ENCODE measurements at places on chromosomes 16 and 17. TPM values are rescaled to one million over a fixed set of nuclear protein-coding genes. Genes with fewer than 3 reads are reported as not detected.

Gene NEUROD2
- total RNA-seq: 0.05 TPM

Gene CES1
- 9.8 TPM for total RNA-seq

Gene HBA1
- not detected for total RNA-seq

Gene CHCT1
- not detected for total RNA-seq

Gene FTO
- total RNA-seq: 39.1 TPM

Gene SSTR5
- not detected for total RNA-seq

GRCh38 chr17:76278952-76279741 is 14.0 kb downstream of the UBALD2 start:
- peak; percentile 91 for DNase-seq

DNA sequence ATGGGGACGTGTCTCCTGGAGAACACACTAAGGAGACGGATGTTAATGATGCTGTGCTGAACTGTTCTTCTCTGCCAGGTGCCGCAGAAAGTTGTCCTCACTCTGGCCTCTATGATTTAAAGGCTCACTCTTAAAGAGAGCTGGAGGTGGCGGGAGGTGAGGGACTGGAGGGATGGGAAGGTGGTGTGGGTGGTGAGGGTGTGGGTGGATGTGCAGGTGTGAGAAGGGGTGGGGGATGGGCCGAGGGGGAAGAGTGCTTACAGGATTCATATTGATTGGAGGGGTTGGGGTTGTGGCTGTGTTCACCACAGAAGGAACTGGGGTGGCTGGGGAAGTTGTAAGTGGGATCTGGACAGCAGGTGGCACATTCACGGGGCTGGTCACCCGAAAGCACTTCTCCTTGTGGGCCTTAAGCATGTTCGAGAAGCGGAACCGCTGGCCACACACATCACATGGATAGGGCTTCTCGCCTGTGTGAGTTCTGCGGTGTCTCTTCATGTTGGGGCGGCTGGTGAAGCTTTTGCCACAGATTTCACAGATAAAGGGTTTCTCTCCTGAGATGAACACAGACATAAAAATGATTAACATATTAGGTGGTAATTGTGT is 63.6 kb downstream of the ZNF652 start:
- DNase-seq: peak; percentile 10

DNA sequence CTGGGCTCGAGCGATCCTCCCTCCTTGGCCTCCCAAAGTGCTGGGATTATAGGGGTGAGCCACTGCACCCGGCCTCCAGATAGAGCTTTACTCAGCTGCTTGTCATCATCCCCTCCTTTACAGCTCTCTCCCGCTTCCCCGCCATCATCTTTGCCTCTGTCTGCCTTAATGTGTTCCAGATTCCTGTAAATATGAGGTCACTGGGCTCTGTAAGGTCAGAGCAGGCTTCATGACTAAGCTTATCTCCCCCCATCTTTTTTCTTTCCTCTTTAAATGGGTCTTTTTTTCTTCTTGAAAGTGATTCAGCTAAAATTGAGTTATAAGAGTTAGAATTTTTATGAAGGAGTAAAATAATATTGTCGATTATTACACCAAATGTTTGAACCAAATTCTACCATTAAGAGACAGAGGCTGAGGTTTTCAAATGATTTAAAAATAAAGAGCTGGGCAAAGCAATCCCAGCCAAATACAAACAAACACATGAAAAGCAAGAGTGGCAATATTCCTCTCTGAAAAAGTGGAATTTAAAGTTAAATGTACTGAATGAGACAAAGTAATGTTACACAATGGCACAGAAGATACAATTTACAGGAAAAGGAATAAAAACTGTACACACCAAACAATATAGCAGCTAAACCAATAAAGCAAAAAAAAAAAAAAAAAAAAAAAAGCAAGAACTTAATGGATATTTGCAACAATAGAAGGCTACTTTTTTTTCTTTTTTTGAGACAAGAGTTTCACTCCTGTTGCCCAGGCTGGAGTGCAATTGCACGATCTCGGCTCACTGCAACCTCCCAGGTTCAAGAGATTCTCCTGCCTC is 62.1 kb downstream of the CRISPLD2 start:
- no peak for DNase-seq

DNA sequence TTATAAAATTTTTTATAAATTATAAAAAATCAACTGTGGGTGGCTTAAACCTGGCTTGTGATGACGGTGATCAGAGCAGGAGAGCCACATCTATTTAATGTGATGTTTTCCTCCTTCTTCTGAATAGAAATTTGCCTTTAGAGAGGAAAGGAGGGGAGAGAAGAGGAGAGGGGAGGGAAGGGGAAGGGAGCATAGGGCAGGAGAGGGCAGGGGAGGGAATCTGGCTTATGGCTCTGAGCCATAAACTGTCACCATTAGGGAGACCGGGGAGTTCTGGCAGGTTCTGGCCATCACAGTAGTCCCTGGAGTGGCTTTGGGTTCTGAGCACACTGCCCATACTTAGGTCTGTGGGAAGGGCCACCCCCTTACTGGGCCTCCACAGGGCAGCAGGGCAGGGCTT is 167.8 kb downstream of the ENGASE start:
- DNase-seq: no peak

DNA sequence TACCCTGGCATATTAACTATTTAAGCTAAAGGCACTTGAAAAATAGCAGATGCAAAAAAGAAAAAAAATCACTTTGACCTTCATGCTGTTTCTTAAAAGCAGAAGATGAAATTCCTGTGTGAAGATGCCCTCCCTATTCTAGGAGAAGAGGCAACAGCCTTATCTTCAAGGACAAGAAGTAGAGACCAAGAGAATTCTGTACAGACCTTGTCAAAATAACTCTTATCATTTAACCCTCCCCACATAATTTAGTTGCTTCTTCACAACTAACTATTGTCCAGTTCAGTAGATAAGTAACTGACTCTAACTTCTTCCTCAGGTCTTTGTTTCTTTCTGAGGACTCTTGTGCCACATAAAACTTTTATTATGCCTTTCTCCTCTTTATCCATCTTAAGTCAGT is 72.0 kb upstream of the MARCHF10 start:
- no peak for DNase-seq

DNA sequence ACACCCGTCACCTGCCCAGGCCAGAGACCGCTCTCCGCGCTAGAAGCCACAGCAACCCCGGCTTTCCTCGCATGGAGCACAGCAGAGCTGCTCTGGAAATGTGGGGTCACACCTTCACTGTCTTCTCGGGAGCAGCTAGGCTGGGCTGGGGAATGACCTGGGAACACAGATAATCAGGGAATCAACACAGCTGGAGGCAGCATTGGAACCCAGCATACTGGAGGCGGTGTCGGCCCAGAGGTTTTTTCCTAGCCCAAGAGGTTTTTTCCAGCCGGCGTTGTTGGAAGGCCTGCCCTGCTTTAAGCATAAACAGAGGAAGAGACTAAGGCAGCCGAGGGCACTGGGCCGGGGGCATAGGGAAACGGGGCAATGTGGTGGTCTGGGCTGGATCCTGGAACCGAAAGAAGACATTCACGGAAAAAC is 791 bp upstream of the PLD6 start:
- DNase-seq: no peak

- no peak for DNase-seq
Observed at GRCh38 chr16:87421003-87421912, 29.1 kb downstream of the MAP1LC3B start.

- DNase-seq: no peak
Observed at GRCh38 chr16:11484691-11485258, 101.9 kb downstream of the LITAF start.

GRCh38 chr17:50920041-50920410 is 53.9 kb upstream of the TOB1 start:
- DNase-seq: no peak

DNA sequence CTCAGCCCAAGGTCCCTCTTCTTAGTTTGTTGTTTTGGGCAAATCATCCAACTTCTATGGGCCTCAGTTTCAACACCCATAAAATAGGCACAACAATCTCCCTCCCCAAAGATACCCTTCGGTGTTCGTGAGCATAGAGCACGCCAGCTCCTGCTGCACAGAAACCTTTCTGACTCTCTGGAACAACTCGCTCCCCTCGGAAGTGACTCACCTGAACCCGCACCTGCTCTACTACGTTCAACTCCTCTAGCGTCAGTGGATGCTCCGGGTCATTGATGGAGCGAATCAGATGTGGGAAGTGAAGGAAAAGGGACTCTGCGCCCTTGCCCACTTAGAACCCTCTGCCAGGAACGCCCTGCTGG is 445 bp downstream of the CIAO2B start:
- no peak for DNase-seq

- DNase-seq: no peak
Observed at GRCh38 chr17:49634485-49634860, 43.4 kb downstream of the SPOP start.

GRCh38 chr16:11742093-11742535 is 543 bp downstream of the TXNDC11 start:
- peak; percentile 81 for DNase-seq

DNA sequence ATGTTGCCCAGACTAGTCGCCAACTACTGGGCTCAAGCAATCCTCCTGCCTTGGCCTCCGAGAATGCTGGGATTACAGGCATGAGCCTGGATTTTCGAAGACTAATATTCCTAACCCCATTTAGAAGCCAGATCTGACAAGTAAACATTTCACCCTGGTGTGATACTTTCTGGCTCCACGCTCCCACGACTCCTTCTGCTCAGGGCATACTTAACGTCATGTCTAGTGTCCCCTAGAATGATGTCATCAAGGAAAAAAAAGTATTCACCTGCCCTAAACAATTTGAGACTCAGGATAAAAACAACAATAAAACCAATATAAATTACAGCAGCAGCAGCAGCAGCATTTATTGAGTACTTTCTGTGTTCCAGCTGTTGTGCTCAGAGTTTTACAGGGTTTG is 13.2 kb downstream of the ITGB3 start:
- DNase-seq: no peak

DNA sequence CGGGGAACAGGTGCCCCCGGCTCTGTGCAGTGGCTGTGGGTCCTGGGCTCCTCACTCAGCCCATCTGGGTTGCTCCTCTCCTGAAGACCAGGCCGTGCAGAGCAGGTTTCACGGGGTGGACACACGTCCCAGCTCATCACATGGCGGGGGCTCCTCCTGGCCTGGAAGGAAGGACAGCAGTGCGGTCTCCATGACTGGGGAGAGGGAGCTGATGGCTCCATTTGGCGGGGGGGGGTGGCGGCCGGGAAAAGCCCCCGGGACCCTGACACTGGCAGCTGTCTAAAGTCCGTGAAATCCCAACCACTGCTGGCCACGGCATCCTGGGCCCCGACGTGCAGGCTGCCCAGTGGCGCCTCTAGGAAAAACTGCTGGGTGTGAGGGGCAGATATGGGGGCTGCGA is 19.0 kb downstream of the SOX8 start:
- no peak for DNase-seq

GRCh38 chr16:4370570-4371356 is 885 bp upstream of the VASN start:
- peak; percentile 61 for DNase-seq

DNA sequence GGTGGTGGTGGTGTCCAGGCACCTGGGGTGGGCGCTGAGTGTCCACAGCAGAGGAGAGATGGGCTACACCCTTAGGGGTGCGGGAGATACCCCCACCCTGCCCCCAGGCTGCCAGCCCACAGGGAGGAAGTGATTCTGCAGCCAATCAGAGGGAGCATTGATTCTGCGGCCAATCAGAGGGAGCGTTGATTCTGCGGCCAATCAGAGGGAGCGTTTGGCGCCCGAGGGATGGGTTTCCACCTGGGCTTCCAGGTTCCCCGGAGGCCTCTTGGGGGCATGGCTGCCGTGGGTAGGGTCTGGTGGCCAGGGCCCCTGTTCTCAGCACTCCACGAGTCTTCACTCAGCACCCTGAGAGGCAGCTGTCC is 28.2 kb upstream of the ACSF3 start:
- no peak for DNase-seq

GRCh38 chr17:53093391-53093790 is 729.3 kb upstream of the KIF2B start:
- no peak for DNase-seq

GRCh38 chr17:82052638-82053059 is 951 bp downstream of the GPS1 start:
- no peak for DNase-seq

Data from mucosa of descending colon (tissue), 3 donors.